ENCODE measurements at places on chromosomes 3 and 15. TPM values are rescaled to one million over a fixed set of nuclear protein-coding genes. Genes with fewer than 3 reads are reported as not detected.

The GLDN gene
- not detected for total RNA-seq

The DPPA4 gene
- total RNA-seq, result not detected

The CKMT1B gene
- not detected for total RNA-seq

The IMPG2 gene
- total RNA-seq, result 0.78 TPM

The A4GNT gene
- not detected for total RNA-seq

The TUSC7 gene
- not detected for total RNA-seq

The RBMS3 gene
- 32.2 TPM for total RNA-seq

The CCRL2 gene
- total RNA-seq, result 0.78 TPM

The CSPG4 gene
- total RNA-seq, result 19.6 TPM

The SPINK8 gene
- total RNA-seq, result not detected

- no peak for DNase-seq
Observed at GRCh38 chr3:190108804-190109203, 11.9 kb downstream of the P3H2 start.

GRCh38 chr3:55622116-55622515 is 135.0 kb upstream of the WNT5A start:
- DNase-seq, result peak; percentile 49

DNA sequence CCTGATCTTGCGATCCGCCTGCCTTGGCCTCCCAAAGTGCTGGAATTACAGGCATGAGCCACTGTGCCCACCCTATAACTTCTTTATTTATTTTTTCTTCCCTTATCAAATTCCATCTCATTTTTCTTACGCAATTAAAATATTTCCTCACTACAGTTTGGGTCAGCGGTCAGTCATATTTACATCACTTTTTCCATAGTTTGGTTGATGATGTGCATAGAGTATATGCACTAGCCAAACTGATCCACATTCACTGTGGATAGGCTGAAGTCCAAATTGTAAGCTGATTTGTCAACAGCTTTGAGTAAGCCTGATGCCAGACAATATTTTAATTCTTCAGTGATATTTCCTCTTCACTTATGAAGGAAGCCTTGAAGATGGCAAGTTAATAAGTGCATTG is 256.3 kb downstream of the TIGIT start:
- DNase-seq, result no peak

DNA sequence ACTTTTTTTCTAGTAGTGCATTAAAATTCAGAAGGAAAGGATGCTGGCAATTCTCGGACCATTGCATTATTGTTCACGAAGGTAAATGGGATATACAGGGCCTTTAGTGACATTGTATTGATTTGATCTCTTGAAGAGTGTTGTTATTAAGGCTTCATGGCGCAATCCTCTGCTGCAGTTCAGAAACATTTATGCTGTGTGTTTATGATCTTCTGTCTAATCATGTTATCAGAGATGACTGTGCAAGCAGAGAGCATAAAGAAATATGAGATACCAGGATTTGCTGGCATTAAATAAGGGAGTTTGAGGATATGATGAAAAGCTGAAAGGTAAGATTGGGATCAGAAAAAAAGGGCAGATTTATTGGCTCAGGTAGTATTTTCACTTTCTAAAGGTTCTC is 180.6 kb downstream of the EPHA6 start:
- DNase-seq, result no peak

DNA sequence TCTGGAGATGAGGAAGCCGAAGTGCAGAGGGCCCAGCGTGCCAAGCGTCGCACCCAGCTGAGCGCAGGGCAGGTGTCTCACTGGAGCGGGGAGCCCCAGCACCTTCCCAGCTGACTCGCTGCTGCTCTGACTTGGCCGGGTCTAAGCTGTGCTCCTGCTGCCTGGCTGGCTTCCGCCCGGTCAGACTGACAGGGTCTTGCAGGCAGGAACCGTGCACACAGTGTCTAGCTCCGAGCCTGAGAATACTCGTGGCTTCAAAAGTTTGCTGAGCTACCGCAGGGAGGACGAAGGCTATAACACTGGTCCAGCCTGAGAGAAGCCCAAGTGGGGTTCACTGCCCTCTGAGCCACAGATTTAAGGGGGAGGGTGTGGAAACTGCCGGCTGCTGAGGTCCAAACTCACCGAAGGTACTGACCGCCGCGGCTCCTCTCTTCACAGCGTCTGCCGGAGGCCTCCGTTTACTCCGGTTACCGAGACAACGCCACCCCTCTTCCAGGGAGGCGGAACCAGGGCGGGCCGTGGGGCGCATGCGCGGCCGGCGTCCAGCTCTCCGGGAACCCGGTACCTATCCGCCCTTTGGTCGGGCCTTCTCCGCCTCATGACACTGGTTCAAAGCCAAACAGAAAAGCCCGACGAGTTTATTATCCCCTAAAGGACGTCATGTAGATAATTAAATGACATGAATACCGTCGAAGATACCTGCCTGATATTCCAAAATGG is at the start of gene CFAP44:
Gene CFAP44 (minus strand): TSS at position 443 of the 720 bp plus-strand sequence. CDS start 7,829 bp downstream, outside the sequence.
- no peak for DNase-seq

- DNase-seq, result peak; percentile 64
Observed at GRCh38 chr3:54427941-54428871, 305.9 kb downstream of the CACNA2D3 start.

GRCh38 chr3:87793337-87793877 is 265.4 kb downstream of the CGGBP1 start:
- no peak for DNase-seq

- DNase-seq, result no peak
Observed at GRCh38 chr3:194395778-194396538, 3.1 kb downstream of the GP5 start.

- DNase-seq, result no peak
Observed at GRCh38 chr3:13296662-13297061, 123.5 kb downstream of the NUP210 start.

- no peak for DNase-seq
Observed at GRCh38 chr15:67030036-67030762, 35.2 kb upstream of the SMAD3 start.

- no peak for DNase-seq
Observed at GRCh38 chr15:22258009-22258397, 177.7 kb downstream of the OR4M2 start.

DNA sequence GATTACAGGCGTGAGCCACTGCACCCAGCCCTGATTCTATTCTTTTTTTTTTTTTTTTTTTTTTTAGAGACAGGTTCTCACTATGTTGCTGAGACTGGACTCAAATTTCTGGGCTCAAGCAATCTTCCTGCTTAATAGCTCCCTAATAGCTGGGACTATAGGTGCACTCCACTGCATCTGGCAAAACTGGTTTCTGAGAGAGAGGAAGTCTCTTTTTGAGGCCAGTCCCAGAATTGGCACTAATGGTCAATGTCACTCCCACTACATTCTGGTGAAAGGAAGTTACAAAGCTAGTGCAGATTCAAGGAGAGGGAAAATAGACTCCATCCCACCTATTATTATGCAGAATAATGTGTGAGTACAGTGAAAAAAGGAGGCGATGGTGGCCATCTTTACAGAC is 5.8 kb upstream of the TGFBR2 start:
- no peak for DNase-seq

GRCh38 chr3:38004415-38005075 is 14.0 kb downstream of the VILL start:
- DNase-seq, result peak; percentile 79

DNA sequence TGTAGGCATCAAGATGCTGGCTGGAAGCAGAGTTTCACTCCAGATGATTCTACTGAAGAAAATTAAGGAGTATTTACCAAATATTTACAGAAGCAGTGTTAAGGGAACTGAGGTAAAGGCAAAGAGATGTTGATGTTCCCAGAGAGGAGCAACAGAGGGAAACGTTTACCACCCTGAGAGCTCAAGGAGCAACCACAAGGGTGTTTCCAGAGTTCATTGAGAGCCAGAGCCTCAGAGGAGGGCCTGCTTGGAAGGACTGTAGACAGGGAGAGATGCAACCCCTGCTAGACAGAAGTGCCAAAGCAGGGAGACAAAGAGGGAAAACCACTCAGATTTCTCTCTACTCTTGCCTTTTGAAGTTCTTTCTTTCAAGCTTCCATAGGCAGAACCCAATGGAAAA is 474.5 kb downstream of the RBMS3 start:
- no peak for DNase-seq

- DNase-seq, result peak; percentile 74
Observed at GRCh38 chr3:29525254-29525881, 244.5 kb downstream of the RBMS3 start.

GRCh38 chr15:49978121-49978520 is 140.9 kb downstream of the ATP8B4 start:
- DNase-seq, result peak; percentile 25

DNA sequence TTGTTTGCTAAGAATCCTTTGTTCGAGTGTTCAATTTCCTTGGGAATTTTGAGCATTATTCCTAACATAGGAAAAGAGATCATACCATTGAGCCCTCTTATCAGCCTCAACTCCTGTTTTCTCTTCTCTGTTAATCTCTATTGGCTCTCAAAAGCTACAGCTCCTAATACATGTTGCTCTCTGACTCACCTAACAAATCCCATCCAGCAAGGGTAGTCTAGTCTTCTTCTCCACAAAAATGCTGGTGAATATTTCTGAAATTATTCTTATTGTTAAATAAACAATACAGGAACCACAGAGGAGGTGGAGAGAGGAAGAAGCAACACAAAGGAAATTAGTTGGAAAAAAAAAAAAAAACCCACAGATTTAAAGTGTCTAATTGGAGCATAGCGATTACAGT is 325.8 kb upstream of the NAALADL2 start:
- DNase-seq, result peak; percentile 15

GRCh38 chr3:139173372-139174108 is 128.8 kb upstream of the PRR23C start:
- peak; percentile 80 for DNase-seq

DNA sequence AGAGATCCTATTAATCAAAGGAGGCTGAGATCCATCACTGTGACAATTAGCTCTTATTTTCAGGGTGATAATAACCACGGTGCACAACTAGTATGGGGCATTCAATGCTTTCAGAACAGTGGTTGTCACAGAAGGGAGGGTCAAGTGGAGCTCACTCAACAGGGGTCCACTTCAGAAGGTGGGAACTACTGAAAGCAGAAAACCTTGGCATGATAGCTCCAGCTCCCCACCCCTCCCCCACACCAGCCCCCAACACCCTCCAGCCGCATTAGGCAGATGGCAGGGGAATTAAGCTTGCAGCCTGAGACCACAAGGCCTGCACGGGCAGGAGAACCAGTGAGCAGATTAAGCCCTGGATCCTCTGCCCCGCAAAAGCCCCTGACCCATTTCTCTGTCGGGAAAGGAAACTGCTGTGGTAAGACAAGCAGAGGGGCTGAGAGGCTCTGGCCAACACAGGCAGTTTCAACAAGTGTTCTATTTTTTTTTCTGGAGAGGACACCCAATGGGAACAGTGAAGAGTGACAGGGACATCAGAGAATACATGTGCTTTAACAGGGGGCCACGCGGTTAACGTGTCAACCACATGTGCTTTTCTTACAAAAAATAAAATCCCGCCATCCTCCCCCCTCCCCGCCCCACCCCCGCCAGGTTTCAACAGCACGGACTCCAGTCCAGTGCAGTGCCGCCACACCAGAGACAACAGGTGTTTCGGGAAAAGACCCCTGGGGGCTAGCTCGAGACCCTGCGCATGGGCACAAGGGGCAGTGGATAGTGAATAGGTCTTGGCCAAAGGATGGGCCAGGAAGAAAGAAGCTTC is 997 bp downstream of the FYCO1 start:
- DNase-seq, result peak; percentile 35

- DNase-seq, result peak; percentile 36
Observed at GRCh38 chr15:85403745-85404144, 23.3 kb downstream of the AKAP13 start.

DNA sequence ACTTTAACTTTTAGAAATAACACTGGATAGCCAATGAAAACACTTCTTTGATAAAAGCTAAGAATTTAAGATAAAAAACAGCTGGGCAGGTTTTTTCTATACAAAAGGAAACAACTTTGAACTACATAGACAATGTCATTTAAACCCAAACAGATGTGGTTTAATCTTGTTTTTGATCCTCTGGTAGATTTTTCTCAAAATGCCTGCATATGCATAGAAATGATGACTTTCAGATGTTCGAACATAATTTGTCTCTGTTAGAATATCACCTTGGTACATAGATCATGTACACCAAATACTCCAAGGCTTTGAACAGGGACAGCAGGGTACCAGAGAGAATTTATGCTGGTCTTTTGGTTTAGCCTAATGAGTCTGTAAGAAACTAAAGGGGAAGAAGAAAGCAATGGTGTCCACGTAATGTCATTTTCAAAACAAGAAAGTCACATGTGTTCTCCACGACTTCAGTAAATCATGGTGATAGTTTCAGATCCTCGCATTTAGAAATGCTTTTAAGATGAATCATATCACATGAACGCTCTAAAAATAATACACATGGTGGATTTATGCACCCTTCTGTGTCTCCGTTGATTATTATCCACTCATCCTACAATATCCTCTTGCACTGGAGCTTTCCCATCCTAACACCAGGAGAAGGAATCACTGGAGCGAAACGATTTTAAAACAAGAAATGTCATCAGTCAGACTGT is 160.1 kb upstream of the PDZRN3 start:
- DNase-seq, result peak; percentile 61

GRCh38 chr3:100040451-100041225 is 73.7 kb downstream of the FILIP1L start:
- DNase-seq, result no peak

GRCh38 chr3:140536926-140537726 is 140.7 kb upstream of the TRIM42 start:
- peak; percentile 45 for DNase-seq

DNA sequence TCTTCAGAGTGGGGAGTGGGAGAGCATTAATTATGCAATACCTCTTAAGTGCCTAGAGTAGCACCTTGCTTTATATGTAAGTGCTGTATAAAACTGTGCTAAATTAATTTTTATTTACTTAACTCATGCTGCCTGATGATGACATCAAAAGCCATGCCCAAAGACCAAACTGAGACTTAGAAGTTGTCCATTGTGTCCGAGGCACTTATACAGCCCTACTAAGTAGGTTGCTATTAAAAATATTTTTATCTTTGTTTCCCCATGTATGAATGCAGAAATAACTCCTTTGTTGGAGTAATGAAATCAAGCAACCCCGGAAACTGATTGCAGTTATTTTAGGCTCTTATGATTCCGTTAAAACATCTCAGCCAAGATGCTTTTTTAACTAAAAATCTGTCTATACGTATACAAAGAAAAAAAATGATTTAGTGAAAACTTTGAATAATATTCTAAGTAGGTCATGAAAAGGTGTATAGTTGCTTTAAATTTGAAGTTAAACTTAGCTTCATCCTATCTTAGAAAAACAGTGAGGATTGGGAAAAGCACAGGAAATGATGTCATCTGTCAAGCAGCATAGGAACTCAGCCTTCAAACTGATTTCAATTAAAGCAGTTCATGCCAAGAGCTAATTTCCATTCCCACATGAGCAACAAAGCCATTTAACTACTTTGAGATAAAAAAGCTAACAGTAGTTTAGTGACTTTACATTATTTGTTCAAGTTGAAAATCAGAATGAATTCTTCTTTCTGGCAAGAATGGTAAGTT is 43.0 kb downstream of the FBN1 start:
- DNase-seq, result no peak

All from myocyte (in vitro differentiated cells).